ENCODE measurements at places on chromosomes 16 and 17. TPM values are rescaled to one million over a fixed set of nuclear protein-coding genes. Genes with fewer than 3 reads are reported as not detected.
A peak's percentile ranks its signal among the peaks of the same experiment; 100 is the strongest.

DNA sequence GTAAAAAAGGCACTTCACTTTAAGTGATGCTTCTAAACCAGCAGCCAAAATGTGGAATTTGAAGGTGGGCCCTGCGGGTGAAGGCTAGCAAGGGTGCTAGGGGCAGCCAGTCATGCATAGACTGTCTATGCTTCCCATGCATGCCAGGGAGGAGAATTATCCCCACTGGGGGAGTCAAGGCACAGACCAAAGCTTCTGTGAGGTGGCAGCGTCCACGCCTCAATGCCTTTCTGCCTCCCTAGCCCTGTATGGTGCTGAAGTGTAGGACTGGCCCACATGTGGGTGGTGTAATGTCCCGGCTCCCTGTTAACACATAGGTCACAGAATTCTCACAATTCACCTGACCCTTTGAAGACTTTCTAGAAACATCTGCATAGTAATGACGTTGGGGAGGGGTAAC is 1.9 kb downstream of the HS3ST2 start:
- peaks cover 4% of the 10 kb centered on the region for H3K27me3 ChIP-seq
- H3K4me1 ChIP-seq = no peaks in the 10 kb centered on the region
- no peaks in the 10 kb centered on the region for H3K36me3 ChIP-seq
- DNase-seq = no peak
- no peak overlapping the region for H3K27ac ChIP-seq

DNA sequence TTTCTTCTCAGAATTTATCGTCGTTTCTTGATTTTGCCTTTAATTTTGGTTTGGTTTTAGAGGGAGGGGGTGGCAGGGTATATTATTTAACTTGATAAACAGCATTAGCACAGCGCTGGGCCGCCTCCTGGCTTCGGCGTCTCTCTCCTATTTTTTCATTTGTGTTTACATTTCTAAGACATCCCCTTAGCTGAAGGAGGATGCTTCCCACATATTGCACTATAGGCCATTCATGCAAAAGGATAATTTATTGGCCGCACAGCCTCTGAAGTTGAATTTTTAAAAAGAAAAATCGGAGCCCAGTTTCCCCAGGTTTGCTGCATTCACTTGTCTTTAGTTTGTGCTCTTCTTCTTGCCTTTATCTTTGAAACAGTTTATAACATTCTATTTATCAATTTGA is 497.4 kb upstream of the ZFHX3 start:
- no peaks in the 10 kb centered on the region for H3K27me3 ChIP-seq
- DNase-seq = no peak
- no peaks in the 10 kb centered on the region for H3K4me1 ChIP-seq
- no peaks in the 10 kb centered on the region for H3K36me3 ChIP-seq

The EPX gene
- not detected for total RNA-seq

The ARHGAP44 gene
- total RNA-seq = not detected

The HES7 gene
- total RNA-seq = 0.41 TPM

DNA sequence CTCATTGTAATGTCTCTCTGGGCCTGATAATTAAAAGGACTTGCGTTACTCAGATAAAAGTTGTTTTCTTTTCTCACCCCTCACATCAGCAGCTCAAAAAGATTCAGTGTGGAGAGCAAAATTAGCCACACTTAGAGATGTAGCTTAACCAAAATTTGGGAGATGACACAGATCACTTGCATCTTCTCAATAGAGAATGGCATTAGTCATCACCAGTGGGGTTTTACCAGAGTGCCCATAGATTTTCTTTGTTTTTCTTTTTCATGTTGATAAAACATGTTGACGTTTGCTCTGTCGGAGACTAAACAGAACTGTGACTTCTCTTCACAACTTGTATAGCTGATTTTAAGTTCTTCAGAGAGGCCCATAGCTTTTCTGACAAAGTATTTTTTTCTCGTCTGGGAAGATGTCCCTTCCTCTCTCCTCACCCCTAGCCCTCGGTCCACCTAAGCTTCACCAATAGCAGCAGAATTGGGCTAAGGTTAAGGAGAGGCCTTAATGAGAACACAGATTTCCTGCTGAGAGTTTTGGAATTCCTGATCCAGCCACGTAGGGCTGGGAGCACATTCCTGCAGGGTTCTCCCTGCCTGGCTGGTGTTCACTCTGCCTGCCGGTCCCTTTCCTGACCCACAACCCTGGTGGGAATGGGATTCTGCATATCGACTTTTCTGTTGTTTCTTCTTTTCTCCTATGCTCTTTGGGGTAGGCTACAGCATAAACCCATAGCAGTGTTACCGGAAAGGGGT is 92.6 kb downstream of the CACNG3 start:
- H3K27ac ChIP-seq = no peak overlapping the region
- DNase-seq = no peak
- H3K4me3 ChIP-seq = no peak overlapping the region
- no peaks in the 10 kb centered on the region for H3K27me3 ChIP-seq

DNA sequence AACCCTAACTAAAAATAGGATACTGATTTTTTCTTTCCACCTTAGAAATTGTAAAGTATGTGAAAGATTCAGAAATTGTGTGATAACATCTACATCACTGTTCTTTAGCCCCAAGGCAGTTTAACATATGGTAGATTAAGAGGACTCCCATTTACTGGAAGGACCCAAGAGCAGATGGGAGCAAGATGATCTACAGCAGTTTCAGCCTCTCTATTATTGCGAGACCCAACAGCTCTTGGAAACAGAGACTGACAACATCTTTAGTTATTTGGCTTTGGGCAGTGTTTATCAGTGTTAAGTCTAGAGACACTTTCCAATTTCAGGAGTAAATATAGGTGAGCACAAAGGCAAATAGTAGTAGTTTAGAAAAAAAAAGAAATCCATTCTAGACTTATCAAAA is 124.9 kb upstream of the CORO6 start:
- H3K36me3 ChIP-seq = peaks cover 8% of the 10 kb centered on the region
- H3K27ac ChIP-seq = no peak overlapping the region
- no peak overlapping the region for H3K4me3 ChIP-seq
- no peak for DNase-seq
- no peaks in the 10 kb centered on the region for H3K27me3 ChIP-seq

DNA sequence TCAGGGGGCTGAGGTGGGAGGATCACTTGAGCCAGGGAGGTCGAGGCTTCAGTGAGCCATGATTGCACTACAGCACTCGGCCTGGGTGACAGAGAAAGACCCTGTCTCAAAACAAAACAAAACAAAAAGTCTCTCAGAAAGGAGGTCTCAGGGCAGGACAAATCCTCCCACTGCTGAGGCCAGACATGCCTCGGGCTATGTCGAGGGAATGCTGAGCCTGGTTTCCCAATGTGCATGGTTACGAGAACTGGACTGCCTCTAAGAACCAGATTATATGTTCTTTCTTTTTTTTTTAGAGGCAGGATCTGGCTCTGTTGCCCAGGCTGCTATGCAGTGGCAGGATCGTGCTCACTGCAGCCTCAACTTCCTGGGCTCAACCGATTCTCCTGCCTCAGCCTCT is 27.6 kb downstream of the TRAP1 start:
- H3K27ac ChIP-seq = no peak overlapping the region
- no peaks in the 10 kb centered on the region for H3K27me3 ChIP-seq
- peaks cover 3% of the 10 kb centered on the region for H3K4me1 ChIP-seq
- H3K36me3 ChIP-seq = peaks cover 36% of the 10 kb centered on the region

DNA sequence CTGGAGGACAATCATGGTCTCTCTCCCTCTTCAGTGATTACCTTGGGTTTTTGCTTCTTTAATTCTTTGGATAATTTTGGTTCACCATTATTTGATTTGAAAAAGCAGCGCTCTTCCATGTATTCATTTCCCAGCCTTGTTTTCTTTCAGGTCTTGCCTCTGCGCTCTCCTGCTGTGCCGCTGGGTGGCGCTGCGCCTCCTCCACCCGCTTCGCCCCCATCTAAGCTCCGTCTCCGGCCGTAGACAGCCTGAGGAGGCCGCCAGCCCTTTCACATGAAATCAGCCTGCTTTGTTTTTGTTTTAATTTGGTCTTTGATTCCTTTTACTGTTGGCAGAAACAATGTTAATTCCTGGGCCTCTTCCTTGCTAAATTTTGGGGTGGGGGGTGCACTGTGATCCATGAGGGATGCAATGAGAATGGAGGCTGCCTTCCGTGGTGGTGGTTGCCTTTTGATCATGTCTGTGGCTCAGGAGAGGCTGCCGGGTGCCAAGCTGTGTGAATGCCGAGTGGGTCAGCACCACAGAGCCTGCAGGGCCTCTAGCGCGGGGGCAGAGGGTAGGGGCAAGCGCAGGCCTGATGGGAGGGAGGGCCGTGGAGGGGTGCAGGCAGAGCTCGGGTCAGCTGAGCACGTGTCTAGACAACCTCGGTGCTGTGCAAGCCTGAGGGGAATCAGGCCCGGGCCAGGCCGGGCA is 64.1 kb downstream of the PLD6 start:
- H3K27ac ChIP-seq = no peak overlapping the region
- no peaks in the 10 kb centered on the region for H3K27me3 ChIP-seq
- peaks cover 2% of the 10 kb centered on the region for H3K4me1 ChIP-seq

DNA sequence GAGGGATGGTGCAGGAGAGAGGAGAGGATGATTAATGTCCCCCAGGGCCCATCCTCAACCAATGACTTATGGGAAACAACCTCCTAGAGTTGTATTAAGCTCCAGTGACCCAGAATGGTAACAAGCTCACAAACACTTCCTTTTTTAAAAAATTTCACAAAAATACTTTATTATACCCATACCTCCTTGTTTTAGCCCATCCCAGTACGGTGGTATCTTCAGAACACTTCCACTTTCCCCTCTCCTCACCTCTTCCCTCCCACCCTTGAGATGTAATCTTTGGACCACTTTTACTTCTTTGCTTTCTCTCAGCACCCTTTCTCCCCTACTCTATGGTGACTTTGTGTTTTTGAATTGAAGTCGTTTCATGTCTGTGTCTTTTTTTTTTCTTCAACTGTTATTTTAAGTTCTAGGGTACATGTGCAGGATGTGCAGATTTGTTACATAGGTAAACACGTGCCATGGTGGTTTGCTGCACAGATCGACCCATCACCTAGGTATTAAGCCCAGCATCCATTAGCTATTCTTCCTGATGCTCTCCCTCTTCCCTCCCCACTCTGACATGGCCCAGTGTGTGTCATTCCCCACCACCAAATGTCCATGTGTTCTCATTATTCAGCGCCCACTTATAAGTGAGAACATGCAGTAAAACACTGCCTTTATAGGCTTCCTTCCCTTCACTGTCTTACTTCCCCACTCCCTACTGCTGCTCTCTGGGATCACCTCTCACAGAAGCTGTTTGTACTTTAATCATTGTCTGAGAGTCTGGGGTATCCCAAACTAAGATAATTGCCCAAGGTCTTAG is 124.5 kb downstream of the PRKCB start:
- H3K27ac ChIP-seq = peak overlapping the region; percentile 16
- H3K4me1 ChIP-seq = peaks cover 43% of the 10 kb centered on the region
- no peaks in the 10 kb centered on the region for H3K27me3 ChIP-seq
- peak; percentile 23 for DNase-seq

The GNG13 gene
- total RNA-seq = not detected

- no peak overlapping the region for H3K27ac ChIP-seq
- no peak overlapping the region for H3K4me3 ChIP-seq
- no peaks in the 10 kb centered on the region for H3K27me3 ChIP-seq
- H3K36me3 ChIP-seq = no peaks in the 10 kb centered on the region
Observed at GRCh38 chr17:73430848-73431247, 119.0 kb upstream of the CDC42EP4 start.

DNA sequence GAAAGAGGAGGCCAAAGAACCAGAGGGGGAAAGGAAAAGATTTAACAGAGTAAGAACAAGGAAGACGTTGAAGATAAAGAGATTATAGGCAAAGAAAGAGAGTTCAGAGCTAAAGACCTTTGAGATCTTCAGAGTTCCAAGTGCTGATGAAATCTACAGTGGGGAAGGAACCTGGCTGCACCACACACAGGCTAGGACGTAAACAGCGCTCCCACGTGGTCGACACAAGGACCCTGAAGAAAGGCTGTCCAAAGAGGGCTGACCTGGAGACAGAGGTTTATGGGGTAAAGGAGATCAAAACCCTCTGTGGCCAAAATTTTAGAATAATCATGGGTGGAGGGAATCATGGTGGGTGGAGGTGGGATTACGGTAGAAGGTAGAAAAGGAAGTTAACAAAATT is 121.6 kb downstream of the PMP22 start:
- H3K4me3 ChIP-seq = no peak overlapping the region
- no peak overlapping the region for H3K27ac ChIP-seq
- no peaks in the 10 kb centered on the region for H3K36me3 ChIP-seq
- DNase-seq = no peak
- H3K27me3 ChIP-seq = no peaks in the 10 kb centered on the region
- no peaks in the 10 kb centered on the region for H3K4me1 ChIP-seq

- H3K27me3 ChIP-seq = no peaks in the 10 kb centered on the region
- H3K4me3 ChIP-seq = no peak overlapping the region
- H3K36me3 ChIP-seq = no peaks in the 10 kb centered on the region
- no peak for DNase-seq
Observed at GRCh38 chr16:75288181-75288580, 36.8 kb upstream of the BCAR1 start.

- no peaks in the 10 kb centered on the region for H3K36me3 ChIP-seq
- no peaks in the 10 kb centered on the region for H3K27me3 ChIP-seq
- H3K4me3 ChIP-seq = peak overlapping the region; percentile 95
- peak; percentile 65 for DNase-seq
- peak overlapping the region; percentile 98 for H3K27ac ChIP-seq
- peaks cover 27% of the 10 kb centered on the region for H3K4me1 ChIP-seq
Observed at GRCh38 chr17:45160447-45161287, 1.0 kb upstream of the HEXIM2 start.

DNA sequence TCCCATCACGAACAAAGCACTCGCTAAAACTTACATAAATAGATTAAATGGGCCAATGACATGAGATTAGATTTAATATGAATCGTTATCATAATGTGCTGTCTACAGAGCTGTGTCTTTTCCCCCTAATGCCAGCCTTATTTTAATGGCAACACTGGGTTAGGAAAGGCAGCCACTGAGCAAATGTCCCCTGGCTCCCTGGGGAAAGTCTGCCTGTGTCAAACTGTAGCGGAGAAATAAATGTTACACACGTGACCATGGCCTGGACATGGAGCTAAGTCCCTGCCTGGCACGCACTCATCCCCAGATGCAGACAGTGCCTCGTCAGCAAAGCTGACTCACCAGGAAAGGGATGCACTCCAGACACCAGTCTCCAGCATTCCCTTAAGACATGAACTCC is 61.3 kb upstream of the SDK2 start:
- H3K4me1 ChIP-seq = no peaks in the 10 kb centered on the region
- no peak for DNase-seq
- H3K27ac ChIP-seq = no peak overlapping the region
- no peaks in the 10 kb centered on the region for H3K36me3 ChIP-seq
- no peaks in the 10 kb centered on the region for H3K27me3 ChIP-seq

DNA sequence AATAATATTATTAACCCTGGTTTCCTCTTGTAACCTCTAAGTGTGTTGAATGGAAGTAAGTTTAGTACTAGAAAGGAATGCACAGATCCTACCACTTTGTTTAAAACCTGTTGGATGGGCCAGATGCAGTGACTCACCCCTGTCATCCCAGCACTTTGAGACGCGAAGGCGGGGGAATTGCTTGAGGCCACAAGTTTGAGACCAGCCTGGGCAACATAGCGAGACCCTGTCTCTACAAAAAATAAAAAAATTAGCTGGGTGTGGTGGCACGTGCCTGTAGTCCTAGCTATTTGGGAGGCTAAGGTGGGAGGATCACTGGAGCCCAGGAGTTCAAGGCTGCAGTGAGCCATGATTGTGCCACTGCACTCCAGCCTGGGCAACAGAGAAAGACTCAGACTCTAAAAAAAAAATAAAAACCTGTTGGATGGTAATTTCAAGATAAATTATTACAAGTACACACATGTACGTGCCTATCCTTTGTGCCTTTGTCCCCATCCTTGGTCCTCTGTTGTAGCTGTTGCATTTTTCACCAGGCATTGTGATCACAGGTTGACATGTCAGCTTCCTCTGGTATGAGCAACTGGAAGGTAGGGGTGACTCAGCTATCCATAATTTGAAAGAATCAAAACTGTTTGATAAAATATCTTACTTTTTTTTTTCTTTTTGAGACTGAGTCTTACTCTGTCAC is 30.7 kb upstream of the METTL9 start:
- no peaks in the 10 kb centered on the region for H3K36me3 ChIP-seq
- no peaks in the 10 kb centered on the region for H3K27me3 ChIP-seq
- H3K27ac ChIP-seq = no peak overlapping the region

Measured in naive thymus-derived CD4-positive, alpha-beta T cell (primary cell).